Skin of body (tissue), 3 donors: ENCODE measurements at places on chromosomes 4 and X.

GRCh38 chr4:124163401-124163800, 549.1 kb downstream of the ANKRD50 start:
- DNase-seq: no peak

- DNase-seq: no peak
Measured at GRCh38 chr4:114827651-114828050, 229.0 kb downstream of the UGT8 start.

- no peak for DNase-seq
Measured at GRCh38 chr4:6582889-6583490, 8.0 kb downstream of the MAN2B2 start.

DNA sequence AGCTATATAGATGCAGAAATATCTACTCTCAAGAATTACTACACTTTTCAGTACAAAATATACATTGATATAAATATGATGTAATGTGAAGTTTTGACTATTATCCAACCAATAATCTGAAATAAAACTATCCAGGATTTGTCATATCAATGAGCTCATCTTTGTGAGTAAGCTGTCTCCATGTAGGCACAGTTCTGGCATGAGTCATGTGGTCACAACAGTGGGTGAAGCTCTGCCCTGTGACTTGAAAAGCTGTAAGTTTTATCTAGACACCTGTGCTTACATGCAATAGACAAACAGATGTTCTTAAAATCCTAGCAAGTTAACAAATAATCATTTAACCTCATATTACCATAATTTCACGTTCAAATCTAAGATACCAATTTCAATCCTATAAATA, 192.7 kb downstream of the GABRG1 start:
- no peak for DNase-seq

DNA sequence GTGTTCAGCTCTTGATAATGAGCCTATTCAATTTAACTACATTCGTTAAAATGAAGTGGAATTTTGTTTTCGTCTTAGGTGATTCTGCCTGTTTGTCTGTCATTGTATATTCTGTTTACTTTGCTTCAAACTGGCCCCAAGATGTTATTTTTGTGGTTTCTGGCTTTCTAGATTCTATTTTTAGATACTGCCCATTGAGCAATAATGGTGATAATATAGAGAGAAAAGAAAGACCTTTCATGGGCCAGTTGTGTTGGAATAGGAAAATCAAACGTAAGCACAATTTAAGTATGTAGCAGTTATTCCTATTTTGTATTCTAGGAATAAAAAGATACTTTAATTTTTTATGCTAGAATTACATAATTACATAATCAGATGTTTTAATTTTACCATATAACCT, 4.0 kb downstream of the CDKN2AIP start:
- no peak for DNase-seq
